ENCODE measurements at places on chromosomes 11 and 22.
A peak's percentile ranks its signal among the peaks of the same experiment; 100 is the strongest.

DNA sequence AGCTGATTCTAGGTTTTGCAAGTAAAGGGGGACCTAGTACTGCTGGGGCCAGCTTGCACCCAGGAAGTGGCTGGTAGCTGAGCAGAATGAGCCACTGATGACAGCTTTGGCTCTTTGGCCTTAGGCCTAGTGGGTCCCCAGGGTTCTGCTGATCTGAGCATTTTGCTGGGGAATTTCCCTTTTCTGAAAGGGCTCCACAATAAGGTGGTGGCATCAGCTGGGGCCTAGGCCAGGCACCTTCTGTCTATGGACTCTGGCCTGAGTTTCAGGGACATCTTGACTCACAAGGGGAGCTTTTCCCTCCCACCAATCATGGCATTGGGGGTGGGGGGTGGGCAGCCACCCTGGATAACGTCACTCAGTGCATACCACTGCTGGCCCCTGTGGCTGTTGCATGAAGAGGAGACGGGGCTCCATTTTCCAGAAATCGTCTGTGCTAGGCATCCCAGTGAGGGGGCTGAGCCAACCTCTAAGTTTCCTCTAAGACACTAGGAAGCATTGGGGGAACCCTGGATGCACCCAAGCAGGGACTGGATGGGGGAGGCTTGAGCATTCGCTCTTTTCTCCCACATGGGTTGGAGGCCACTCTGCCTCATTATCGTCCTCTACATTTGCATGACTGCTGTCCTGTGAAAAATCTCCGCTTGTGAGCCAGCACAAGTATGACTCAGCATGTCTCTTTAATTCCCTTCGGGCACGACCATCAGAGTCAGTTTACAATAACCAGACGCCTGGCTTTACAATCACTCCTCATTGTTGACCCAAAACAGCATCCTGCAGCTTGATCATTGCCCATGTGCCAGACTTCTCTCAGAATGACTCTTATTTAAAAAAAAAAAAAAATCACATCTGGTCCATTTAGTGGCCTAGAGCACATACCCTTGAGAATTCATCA is 145.0 kb upstream of the THY1 start:
- peak overlapping the region; percentile 39 for H3K27ac ChIP-seq
- H3K4me3 ChIP-seq, result no peak overlapping the region
- peaks cover 2% of the 10 kb centered on the region for H3K27me3 ChIP-seq
- DNase-seq, result peak; percentile 86
- no peaks in the 10 kb centered on the region for H3K36me3 ChIP-seq

GRCh38 chr11:12140186-12140793 is 29.9 kb downstream of the MICAL2 start:
- H3K27me3 ChIP-seq, result no peaks in the 10 kb centered on the region
- H3K4me3 ChIP-seq, result no peak overlapping the region
- H3K27ac ChIP-seq, result peak overlapping the region; percentile 98
- H3K36me3 ChIP-seq, result peaks cover 85% of the 10 kb centered on the region
- H3K4me1 ChIP-seq, result peaks cover 84% of the 10 kb centered on the region
- no peak for DNase-seq

GRCh38 chr11:26622181-26622580 is 50.1 kb upstream of the MUC15 start:
- no peak overlapping the region for H3K4me3 ChIP-seq
- no peak overlapping the region for H3K27ac ChIP-seq
- H3K36me3 ChIP-seq, result no peaks in the 10 kb centered on the region
- no peak for DNase-seq

- H3K27me3 ChIP-seq, result no peaks in the 10 kb centered on the region
- H3K36me3 ChIP-seq, result peaks cover 33% of the 10 kb centered on the region
- no peak overlapping the region for H3K4me3 ChIP-seq
These were observed 3.1 kb downstream of the ARHGAP1 start for GRCh38 chr11:46697303-46697702.

- H3K4me1 ChIP-seq, result no peaks in the 10 kb centered on the region
These were observed 21.7 kb downstream of the FANCF start for GRCh38 chr11:22603933-22604332.

- no peak for DNase-seq
- H3K4me3 ChIP-seq, result no peak overlapping the region
- H3K27ac ChIP-seq, result no peak overlapping the region
- H3K4me1 ChIP-seq, result no peaks in the 10 kb centered on the region
- H3K27me3 ChIP-seq, result no peaks in the 10 kb centered on the region
These were observed 2.7 kb downstream of the P2RY6 start for GRCh38 chr11:73274722-73275380.

- DNase-seq, result no peak
- no peak overlapping the region for H3K4me3 ChIP-seq
- H3K36me3 ChIP-seq, result no peaks in the 10 kb centered on the region
- H3K27ac ChIP-seq, result no peak overlapping the region
These were observed 4.0 kb downstream of the RASSF10 start for GRCh38 chr11:13013054-13013488.

- H3K27ac ChIP-seq, result no peak overlapping the region
- peaks cover 5% of the 10 kb centered on the region for H3K4me1 ChIP-seq
- H3K36me3 ChIP-seq, result no peaks in the 10 kb centered on the region
- DNase-seq, result no peak
- H3K4me3 ChIP-seq, result no peak overlapping the region
- H3K27me3 ChIP-seq, result peaks cover 4% of the 10 kb centered on the region
These were observed 8.6 kb upstream of the DERL3 start for GRCh38 chr22:23847310-23847920.

DNA sequence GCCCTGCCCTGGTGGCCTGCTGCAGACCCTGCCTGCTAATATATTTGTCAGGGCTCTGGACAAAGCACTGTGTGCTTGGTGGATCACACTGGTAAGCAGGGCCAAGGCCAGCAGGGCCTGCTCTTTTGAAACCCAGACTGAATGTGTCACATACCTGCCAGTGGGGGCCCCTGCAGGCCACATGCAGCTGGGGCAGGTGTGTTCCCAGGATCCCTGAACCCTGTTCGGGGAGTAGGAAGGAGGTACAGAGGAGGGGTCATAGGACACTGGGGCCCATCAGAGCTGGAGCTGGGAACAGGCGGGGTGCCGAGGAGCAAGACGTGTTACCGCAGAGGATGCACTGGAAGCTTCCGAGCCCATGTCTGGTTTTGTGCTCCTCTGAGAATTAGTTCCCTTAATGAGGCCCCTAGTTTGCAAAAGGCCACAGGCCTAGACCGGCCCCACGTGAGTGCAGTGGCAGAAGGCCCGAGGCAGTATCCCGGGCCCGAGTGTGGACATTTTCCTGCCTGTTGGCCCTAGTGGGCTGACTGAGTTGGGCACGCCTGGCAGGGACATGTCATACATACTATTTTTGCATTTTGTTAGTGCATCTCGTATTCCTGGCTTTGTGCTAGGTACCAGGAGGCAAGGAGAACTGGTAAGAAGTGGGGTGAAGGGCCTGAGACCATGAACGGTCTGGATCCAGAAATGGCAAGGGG is 11.2 kb upstream of the ACR start:
- H3K4me1 ChIP-seq, result no peaks in the 10 kb centered on the region
- H3K4me3 ChIP-seq, result no peak overlapping the region
- H3K27ac ChIP-seq, result no peak overlapping the region
- no peaks in the 10 kb centered on the region for H3K36me3 ChIP-seq
- H3K27me3 ChIP-seq, result peaks cover 12% of the 10 kb centered on the region

DNA sequence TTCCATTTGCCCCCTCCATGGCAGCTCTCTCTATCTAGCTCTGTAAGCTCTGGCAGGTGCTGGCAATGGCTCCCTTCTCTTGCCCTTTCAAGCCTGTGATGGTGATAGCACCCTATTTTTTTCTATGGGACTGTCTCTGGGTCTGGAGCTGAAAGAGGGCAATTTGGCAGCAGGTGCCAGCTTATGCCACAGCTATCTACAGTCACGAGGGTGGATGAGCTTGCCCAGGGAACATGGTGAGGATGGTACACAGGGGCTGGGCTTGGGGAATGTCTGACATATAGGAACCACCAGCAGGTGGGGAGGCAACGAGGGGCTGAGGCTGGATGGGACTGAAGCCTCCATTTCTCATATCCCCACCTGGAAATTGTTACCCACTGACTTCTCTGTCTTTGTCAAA is 175.4 kb upstream of the SYT13 start:
- no peaks in the 10 kb centered on the region for H3K27me3 ChIP-seq
- no peak overlapping the region for H3K27ac ChIP-seq
- H3K4me3 ChIP-seq, result no peak overlapping the region
- no peaks in the 10 kb centered on the region for H3K36me3 ChIP-seq

DNA sequence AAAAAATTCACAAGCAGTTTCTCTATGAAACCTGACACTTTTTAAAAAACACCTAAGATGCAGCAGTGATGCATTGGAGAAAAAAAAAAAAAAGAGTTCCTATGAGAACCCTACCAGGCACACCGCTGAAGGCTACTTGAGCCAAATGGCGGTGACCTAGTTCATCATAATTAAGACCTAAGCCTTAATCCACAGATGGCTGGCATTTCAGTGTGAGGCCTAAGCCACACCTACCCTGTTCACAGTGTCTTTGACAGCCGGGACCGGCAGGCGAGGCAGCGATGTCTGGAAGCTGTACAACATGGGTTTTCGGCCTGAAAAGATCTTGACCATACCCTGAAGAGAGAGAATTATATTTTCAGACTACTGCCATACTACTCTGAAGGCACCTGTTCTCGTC is 38.0 kb downstream of the CPT1A start:
- H3K27ac ChIP-seq, result no peak overlapping the region
- no peak for DNase-seq
- H3K4me3 ChIP-seq, result no peak overlapping the region
- H3K27me3 ChIP-seq, result no peaks in the 10 kb centered on the region
- peaks cover 7% of the 10 kb centered on the region for H3K4me1 ChIP-seq
